ENCODE measurements at places on chromosomes 7 and 10. TPM values are rescaled to one million over a fixed set of nuclear protein-coding genes. Genes with fewer than 3 reads are reported as not detected.

The FAM185A gene
- 4.4 TPM for total RNA-seq

The MCM10 gene
- total RNA-seq = 1.3 TPM

The TFPI2 gene
- total RNA-seq = 3.6 TPM

The PRLHR gene
- not detected for total RNA-seq

The INSIG1 gene
- 37.3 TPM for total RNA-seq

The KAZALD1 gene
- 7.2 TPM for total RNA-seq

- no peak for DNase-seq
Measured at GRCh38 chr7:106129291-106129690, 17.2 kb upstream of the SYPL1 start.

DNA sequence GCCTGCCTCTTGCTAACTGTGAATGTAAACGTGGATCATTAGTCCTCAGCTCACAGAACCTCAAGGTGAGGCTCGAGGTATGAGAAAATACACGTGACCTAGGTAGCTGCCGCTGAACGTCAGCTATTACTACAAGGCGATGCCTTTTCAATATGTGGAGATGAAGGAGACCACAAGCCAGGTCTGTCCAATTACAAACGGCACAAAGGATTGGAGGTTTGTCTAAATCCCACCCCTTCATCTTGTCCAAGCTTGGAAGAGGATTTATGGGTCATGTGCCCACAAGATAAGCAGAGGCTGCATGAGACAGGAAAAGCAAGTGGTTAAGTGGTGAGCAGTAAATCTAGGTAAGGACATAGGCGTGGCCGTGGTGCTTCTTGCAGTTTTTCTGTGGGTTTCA is 3.4 kb downstream of the H2BK1 start:
- no peak for DNase-seq

DNA sequence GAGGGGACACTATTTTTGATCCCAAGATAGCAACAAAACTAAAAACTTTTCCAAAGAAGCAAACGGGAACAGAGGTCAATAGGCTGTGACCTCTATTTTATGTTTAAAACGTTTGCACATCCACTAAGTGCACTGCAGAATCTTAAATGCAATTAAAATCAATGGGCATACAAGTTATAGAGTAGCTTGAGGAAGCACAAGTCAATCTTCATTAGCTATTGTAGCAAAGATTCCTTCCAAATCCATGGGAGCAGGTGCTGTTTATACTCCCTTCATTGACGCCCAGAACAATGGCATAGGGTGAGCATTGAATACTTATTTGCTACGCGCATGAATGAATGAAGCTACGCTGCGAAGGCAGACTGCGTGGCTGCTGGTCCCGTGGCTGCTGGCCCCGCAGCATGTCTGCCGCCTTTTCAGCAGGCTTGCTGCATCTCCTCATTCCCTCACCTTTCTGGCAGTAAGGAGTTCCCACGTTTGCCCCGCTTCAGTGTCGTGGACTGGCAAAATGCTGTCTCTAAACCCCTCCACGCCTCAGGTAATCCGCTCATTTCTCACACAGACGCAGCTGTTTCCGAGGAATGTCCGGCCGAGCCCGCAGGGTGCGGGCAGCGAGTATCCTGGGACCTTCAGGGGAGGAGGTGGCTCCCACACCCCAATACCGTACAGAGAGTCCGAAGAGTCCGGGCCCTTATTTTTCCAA is 754 bp upstream of the PHYHIPL start:
- no peak for DNase-seq

DNA sequence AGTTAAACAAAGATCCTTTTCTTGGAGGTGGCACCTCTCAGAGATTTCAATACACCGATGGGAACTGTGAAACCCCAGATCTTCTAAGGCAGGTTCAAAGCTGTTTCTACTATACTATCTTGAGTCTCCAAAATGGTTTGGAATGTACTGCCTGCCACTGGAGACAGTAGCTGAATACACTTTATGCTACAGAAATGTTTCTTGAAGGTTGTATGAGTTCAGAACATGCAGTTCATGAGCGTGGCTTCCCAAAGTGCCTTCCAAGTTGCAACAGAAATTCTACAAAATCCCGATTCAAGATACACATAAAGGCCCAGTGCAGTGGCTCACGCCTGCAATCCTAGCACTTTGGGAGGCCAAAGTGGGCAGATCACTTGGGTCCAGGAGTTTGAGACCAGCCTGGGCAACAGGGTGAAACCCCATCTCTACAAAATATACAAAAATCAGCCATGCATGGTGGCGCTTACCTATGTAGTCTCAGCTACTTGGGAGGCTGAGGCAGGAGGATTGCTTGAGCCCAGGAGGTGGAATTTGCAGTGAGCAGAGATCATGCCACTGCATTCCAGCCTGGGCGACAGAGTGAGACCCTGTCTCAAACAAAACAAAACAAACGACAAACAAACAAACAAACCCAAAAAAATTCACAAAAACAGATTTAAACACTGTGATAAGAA is 36.3 kb downstream of the FAM171A1 start:
- DNase-seq = no peak

- DNase-seq = no peak
Measured at GRCh38 chr7:42774436-42774835, 137.4 kb downstream of the C7orf25 start.

DNA sequence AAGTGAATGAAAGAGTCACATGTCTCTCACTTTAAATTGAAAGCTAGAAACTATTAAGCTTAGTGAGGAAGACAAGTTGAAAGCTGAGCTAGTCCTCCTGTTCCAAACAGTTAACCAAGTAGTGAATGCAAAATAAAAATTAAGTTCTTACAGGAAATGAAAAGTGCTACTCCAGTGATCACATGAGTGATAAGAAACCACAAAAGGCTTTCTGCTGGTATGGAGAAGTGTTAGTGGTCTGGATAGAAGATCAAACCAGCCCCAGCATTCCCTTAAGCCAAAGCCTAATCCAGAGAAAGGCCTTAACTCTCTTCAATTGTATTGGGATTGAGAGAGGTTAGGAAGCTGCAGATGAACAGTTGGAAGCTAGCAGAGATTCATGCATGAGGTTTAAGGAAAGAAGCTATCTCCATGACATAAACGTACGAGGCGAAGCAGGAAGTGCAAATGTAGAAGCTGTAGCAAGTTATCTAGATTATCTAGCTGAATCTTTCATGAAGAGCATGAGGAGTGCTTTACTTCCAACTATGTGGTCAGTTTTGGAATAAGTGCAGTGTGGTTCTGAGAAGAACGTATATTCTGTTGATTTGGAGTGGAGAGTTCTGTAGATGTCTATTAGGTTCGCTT is 261.6 kb downstream of the MDFIC start:
- no peak for DNase-seq

DNA sequence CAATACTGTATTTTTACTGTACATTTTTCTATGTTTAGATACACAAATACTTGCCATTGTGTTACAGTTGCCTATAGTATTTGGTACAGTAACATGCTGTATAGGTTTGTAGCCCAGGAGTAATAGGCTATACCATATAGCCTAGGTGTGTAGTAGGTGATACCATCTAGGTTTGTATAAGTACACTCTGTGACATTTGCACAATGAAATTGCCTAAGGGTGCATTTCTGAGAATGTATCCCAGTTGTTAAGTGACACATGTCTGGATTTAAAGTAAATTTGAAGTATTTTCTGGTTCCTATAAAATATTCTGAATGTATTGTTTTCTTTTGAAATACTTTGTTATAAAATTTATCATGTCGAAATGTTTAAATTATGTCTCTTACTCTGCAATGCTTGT is 7.2 kb downstream of the CDK14 start:
- no peak for DNase-seq

DNA sequence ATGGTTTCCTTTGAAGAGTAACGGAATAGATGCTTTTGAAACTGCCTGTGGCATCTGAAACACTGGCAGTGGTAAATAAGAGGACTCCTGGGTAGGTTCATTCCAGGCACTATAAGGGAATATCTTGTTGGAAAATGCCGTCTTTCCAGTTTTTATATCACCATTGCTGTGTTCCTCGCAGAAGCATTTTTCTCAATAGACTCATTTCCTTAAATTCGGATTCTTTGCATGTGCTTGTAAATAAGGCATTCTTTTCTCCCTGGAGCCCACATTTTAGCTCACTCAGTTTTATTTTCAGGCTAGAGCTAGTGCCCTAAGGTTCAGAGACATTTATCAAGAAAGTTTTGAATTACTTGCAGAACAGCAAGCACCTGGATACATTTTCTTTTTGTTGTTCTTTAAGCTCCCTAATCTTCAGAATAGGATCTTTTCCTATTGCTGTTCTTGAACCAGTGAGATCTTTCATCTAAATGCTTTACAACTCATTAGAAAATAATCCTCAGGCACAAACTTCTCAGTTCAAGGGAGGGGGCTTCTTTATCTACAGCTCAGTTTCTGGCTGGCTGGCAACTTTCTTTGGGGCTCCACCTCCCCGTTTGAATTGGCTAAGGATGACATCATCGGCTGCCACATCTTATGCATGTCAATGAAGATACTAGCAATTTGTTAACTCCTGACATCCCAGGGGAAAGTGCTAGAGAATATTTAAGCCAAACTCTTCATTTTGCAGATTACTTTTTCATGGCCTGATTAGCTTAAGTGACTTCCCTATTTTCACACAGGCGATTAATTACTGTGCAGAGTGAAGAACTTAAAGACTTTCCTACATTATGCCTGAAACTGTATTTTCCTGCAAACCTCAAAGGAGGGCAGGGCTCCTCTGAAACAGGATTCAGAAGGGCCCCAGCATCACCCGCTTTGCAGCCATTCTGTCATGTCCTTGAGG is 133.7 kb upstream of the RSU1 start:
- DNase-seq = peak; percentile 25

DNA sequence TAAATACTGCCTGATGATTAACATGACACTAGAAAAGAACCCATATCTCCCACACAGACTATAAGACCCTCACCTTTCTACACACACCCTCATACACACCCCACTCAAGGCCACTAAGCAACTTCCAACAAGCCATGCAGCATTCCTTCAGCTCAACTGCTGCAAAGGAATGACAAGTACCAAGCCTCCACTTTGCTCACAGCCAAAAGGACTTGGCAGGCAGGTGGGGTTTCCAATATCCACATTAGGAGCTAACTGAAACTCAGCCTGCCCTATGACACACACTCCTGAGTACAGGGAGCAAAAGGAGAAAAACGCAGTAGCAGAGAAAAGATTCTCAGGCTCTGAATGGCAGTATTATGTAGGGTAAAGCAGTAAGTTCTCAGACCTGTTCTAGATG is 13.4 kb downstream of the USP54 start:
- DNase-seq = peak; percentile 60
